ENCODE measurements at places on chromosomes 6 and 20. TPM values are rescaled to one million over a fixed set of nuclear protein-coding genes. Genes with fewer than 3 reads are reported as not detected.
A peak's percentile ranks its signal among the peaks of the same experiment; 100 is the strongest.

The VWA7 gene
- 1.5 TPM for total RNA-seq

The RBM24 gene
- total RNA-seq: not detected

The PPP1R3G gene
- 0.14 TPM for total RNA-seq

The C20orf141 gene
- not detected for total RNA-seq

The CRIP3 gene
- not detected for total RNA-seq

- H3K4me3 ChIP-seq: no peak overlapping the region
- no peak overlapping the region for H3K27ac ChIP-seq
- H3K36me3 ChIP-seq: no peaks in the 10 kb centered on the region
- no peaks in the 10 kb centered on the region for H3K4me1 ChIP-seq
- H3K27me3 ChIP-seq: no peaks in the 10 kb centered on the region
Measured at GRCh38 chr20:16243470-16243869, 329.8 kb downstream of the KIF16B start.

- no peaks in the 10 kb centered on the region for H3K27me3 ChIP-seq
- DNase-seq: no peak
- no peaks in the 10 kb centered on the region for H3K36me3 ChIP-seq
- no peak overlapping the region for H3K27ac ChIP-seq
Measured at GRCh38 chr6:40328986-40329545, 258.1 kb downstream of the LRFN2 start.

DNA sequence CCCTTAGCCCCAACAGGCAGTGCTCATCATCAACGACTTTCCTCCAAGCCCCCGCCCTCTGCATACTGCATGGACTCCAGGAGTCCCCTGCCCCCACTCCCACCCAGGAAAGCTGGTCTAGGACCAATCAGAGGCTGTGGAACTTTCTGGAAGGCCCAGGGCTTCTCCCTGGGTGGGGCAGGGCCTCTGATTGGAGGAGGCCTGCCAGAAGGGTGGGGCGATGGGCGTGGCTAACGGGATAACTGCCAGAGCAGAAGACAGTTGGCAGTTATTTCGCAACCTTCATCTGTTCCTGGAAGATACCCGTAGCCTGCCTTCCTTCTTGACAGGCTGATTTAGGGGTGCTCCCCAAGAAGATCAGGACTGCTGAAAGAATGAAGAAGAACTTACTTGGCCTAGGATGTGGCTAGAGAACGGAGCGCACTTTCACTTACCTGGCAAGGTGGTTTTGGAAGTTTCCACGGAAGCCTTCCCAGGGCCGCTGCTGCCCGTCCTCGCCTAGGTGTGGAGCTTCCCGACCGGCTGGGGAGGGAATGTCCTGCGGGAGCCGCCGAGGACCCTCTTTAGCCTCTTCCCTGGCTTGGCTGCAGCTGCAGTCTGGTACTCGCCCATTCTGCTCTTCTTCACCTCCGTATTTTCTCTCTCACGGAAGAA lies 209.0 kb downstream of the LRFN2 start:
- DNase-seq: no peak
- H3K36me3 ChIP-seq: no peaks in the 10 kb centered on the region
- H3K27ac ChIP-seq: no peak overlapping the region
- no peaks in the 10 kb centered on the region for H3K27me3 ChIP-seq
- no peak overlapping the region for H3K4me3 ChIP-seq

DNA sequence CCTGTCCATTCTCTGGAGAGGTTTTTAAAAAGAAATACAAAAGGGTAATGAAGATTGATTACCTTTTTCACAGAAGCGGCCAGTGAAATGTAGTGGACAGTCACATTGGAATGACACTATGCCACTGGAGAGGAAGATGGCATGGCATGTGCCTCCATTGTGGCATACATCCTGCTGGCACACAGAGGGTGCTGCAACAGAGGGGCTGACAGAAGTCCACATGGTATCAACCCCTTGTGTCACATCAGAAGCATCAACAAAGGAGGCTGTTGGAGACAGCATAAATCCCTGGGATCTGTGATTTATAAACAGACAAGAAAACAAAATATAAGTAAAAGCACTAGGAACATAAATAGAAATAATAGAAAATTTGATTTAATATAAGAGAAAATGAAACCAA lies 594.9 kb downstream of the PHF3 start:
- H3K4me1 ChIP-seq: no peaks in the 10 kb centered on the region
- H3K27me3 ChIP-seq: no peaks in the 10 kb centered on the region
- H3K4me3 ChIP-seq: no peak overlapping the region
- no peak for DNase-seq
- no peaks in the 10 kb centered on the region for H3K36me3 ChIP-seq
- H3K27ac ChIP-seq: no peak overlapping the region

DNA sequence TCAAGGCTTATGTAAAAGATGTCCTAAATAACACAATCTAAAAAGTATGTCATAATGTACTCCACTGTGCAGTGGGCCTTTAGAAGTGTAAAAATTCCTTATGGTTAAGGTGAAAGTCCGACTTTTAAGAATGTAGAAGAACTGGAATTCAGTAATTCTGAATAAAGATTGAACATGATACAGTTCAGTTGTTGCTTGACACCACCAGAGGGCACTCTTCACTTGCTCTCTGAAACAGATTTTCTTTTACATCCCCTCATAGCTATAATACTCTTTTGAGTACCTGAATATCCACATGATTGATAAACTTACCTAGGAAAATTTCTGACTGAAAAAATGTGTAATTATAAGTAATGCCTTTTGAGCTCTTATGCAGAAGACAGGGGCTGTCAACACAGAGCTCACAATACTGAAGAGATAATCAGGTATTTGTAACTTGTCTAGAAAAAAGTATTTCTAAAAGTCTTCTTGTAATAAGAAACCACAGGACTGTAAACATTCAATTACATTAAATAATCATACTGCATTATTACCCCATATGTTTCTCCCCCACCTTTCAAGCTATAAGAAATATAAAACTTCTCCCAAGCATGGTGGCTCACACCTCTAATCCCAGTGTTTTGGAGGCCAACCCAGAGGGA lies 92.1 kb downstream of the POPDC3 start:
- no peaks in the 10 kb centered on the region for H3K36me3 ChIP-seq
- H3K4me1 ChIP-seq: peaks cover 13% of the 10 kb centered on the region
- DNase-seq: no peak
- no peak overlapping the region for H3K4me3 ChIP-seq
- H3K27me3 ChIP-seq: no peaks in the 10 kb centered on the region

- no peak overlapping the region for H3K4me3 ChIP-seq
- no peak overlapping the region for H3K27ac ChIP-seq
- no peaks in the 10 kb centered on the region for H3K36me3 ChIP-seq
- H3K27me3 ChIP-seq: no peaks in the 10 kb centered on the region
- no peak for DNase-seq
Measured at GRCh38 chr6:80523531-80523997, 417.1 kb downstream of the BCKDHB start.

GRCh38 chr6:134374491-134375219 lies 56.7 kb upstream of the SGK1 start:
- H3K4me1 ChIP-seq: peaks cover 22% of the 10 kb centered on the region
- peak overlapping the region; percentile 15 for H3K27ac ChIP-seq
- no peak for DNase-seq
- H3K36me3 ChIP-seq: no peaks in the 10 kb centered on the region
- H3K27me3 ChIP-seq: no peaks in the 10 kb centered on the region

GRCh38 chr20:59151820-59152219 lies 11.8 kb upstream of the ZNF831 start:
- no peaks in the 10 kb centered on the region for H3K36me3 ChIP-seq
- H3K4me1 ChIP-seq: peaks cover 15% of the 10 kb centered on the region
- no peaks in the 10 kb centered on the region for H3K27me3 ChIP-seq
- no peak overlapping the region for H3K4me3 ChIP-seq
- DNase-seq: no peak

DNA sequence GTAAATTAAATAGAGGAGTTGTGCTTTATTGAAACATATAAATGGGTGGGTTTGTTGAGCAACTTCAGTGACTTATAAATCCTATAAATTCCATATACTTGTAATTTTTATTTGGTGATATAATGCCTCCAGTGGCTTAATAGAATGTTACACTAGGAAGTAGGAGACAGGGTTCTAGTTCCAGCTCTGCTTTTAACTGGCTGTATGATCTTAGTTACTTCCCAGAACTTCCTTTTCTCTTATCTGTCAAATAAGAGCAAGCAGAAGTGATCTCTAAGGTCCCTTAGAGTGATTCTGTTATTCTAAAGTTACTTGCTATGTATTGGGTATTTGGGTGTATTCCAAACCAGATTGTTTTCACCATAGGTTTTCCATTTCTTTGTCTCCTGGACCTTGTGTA lies 10.2 kb downstream of the ZSCAN23 start:
- H3K36me3 ChIP-seq: no peaks in the 10 kb centered on the region
- no peaks in the 10 kb centered on the region for H3K4me1 ChIP-seq
- no peak for DNase-seq

DNA sequence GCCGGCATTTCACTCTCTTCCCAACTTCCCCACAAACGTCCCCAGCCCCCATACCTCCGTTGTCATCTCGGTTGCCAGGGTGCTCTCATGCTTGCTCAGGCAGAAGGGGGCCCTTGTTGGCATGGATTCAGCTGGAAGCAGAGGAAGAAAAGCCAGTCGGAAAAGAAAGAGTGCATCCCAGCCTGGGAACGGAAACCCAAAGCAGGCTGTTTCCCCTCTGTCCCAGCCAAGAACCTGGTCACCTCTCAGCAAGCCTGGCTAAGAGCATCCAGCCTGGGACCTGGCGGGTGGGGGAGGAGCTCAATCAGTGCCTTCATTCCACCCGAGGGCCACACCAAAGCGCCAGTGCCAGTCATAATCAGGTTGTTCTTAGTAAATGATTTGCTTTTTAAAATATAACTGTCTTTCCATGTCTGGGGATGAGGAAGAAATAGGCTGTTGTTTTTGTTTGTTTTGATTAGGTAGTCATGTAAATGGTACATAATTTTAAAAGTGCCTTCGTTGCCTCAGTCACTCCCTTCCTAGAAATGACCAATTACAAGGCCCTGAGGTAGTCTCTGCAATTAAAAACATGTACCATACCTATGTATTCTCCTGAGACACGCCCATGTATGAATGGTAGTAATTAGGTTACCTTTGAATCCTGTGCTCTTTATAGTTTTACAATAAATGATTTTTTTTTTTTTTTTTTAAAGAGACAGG lies 21.1 kb downstream of the CHMP4B start:
- H3K36me3 ChIP-seq: peaks cover 2% of the 10 kb centered on the region
- no peak overlapping the region for H3K4me3 ChIP-seq
- no peak for DNase-seq
- no peak overlapping the region for H3K27ac ChIP-seq

GRCh38 chr6:53432318-53433161 lies 83.8 kb upstream of the ELOVL5 start:
- H3K4me1 ChIP-seq: 0 out of 2 replicates have a peak, but pooled peaks cover 10% of the 10 kb centered on the region
- no peak for DNase-seq
- no peaks in the 10 kb centered on the region for H3K27me3 ChIP-seq

DNA sequence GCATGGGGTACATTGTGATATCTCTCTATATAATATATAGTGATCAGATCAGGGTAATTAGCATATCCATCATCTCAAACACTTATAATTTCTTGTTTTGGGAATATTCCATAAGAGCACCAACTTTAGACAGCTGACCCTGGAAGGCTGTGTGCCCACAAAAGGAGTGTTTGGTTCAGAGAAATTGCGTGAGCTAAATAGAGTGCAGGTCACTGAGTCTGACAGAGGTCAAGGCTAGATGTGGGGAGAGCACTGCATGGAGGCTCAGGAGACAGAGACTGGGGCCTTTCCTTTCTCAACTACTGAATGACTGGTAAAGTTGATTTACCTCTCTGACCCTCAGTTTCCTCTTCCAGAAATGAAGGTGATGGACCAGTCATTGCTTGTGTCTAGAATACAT lies 114.9 kb upstream of the ADGRF1 start:
- H3K4me3 ChIP-seq: no peak overlapping the region
- no peaks in the 10 kb centered on the region for H3K36me3 ChIP-seq
- no peak overlapping the region for H3K27ac ChIP-seq
- no peaks in the 10 kb centered on the region for H3K27me3 ChIP-seq
- H3K4me1 ChIP-seq: peaks cover 24% of the 10 kb centered on the region

DNA sequence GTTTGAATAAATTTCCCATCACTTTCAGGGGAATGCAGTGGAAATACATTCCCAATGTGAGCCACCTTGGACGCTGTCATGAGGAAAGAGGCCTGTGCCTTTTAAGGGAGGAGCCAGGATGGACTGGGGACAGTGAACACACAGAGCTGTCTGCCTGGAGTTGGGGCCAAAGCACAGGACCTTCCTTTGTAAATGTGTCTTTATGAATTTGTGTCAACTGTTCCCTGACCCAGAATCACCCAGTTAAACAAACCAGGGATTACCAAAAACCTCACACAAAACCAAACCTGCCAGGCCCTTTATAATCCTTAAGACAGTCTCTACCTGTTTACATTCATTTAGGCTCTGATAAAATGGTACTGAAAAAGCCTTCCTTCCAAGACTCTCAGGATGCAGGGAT lies 513.7 kb downstream of the MAFB start:
- H3K36me3 ChIP-seq: no peaks in the 10 kb centered on the region
- no peak for DNase-seq
- no peaks in the 10 kb centered on the region for H3K27me3 ChIP-seq
- no peaks in the 10 kb centered on the region for H3K4me1 ChIP-seq
- H3K4me3 ChIP-seq: no peak overlapping the region

DNA sequence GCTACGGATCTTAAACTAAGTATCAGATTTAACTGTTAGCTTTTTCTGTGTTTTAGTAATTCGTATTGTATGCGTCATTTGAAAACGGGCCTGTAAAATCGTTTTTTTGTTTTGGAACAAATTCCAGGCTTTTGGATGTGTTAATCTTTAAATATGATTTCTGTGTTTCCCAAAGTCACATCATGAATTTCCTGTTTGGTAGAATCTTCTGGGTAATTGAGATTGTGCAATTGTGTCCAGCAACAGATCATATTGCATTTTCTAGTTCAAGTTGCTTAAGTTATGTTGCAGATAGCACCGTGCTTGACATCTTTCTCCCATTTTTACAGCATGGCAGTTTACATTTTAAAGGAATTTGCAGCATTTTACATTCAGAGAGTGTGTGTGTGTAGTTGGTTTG lies 1.9 kb downstream of the MAPK14 start:
- DNase-seq: peak; percentile 9
- H3K27ac ChIP-seq: peak overlapping the region; percentile 80
- no peaks in the 10 kb centered on the region for H3K27me3 ChIP-seq
- H3K4me3 ChIP-seq: peak overlapping the region; percentile 78
- H3K36me3 ChIP-seq: no peaks in the 10 kb centered on the region

DNA sequence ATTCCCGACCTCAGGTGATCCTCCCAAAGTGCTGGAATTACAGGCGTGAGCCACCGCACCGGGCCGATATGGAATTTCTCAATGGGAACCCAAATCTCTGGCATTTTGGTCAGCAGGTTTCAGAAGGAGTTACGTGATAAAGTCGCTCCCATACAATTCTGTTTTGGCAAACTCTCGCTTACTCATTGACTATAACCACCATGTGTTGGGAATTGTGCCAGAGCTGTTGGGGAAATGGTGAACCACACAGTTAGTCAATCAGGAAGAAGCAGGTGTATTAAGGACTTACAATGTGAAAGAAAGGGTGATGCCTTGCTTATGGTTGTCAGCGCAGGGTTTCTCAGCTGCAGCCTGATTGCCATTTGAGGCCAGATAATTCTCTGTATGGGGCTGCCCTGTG lies 410.5 kb downstream of the QKI start:
- no peak overlapping the region for H3K4me3 ChIP-seq
- H3K36me3 ChIP-seq: no peaks in the 10 kb centered on the region
- no peak overlapping the region for H3K27ac ChIP-seq
- no peak for DNase-seq
- no peaks in the 10 kb centered on the region for H3K4me1 ChIP-seq
